Placental pericyte (primary cell): ENCODE measurements at places on chromosomes 1 and 21. TPM values are rescaled to one million over a fixed set of nuclear protein-coding genes. Genes with fewer than 3 reads are reported as not detected.

The SOX13 gene
- total RNA-seq, result 4.6 and 5.4 TPM in 2 replicates

The TP73 gene
- not detected in 2 replicates for total RNA-seq

The NOTCH2NLA gene
- total RNA-seq, result 42.5 and 54.1 TPM in 2 replicates

The NCMAP gene
- total RNA-seq, result not detected in 2 replicates

The KLHL20 gene
- 23.2 and 30.6 TPM in 2 replicates for total RNA-seq

The RBM11 gene
- total RNA-seq, result not detected in 2 replicates

The KRTAP12-2 gene
- not detected in 2 replicates for total RNA-seq

The CFHR1 gene
- not detected in 2 replicates for total RNA-seq

The SPRR4 gene
- not detected in 2 replicates for total RNA-seq

The C1orf232 gene
- total RNA-seq, result not detected in 2 replicates

The GRIK3 gene
- total RNA-seq, result not detected in 2 replicates

The TMEM240 gene
- total RNA-seq, result 4.4 and 4.8 TPM in 2 replicates

The OLIG2 gene
- total RNA-seq, result not detected in 2 replicates

The ATP1A2 gene
- total RNA-seq, result under 0.01 TPM in 1 of 2 replicates, not detected in the other

The CELA3B gene
- total RNA-seq, result not detected in 2 replicates

The DYRK3 gene
- 41.4 and 62.4 TPM in 2 replicates for total RNA-seq

The GJB4 gene
- total RNA-seq, result not detected in 2 replicates

The BEST4 gene
- total RNA-seq, result 0.14 and 0.22 TPM in 2 replicates

The SH2D1B gene
- not detected in 2 replicates for total RNA-seq

The ARHGEF16 gene
- 0.44 and 0.57 TPM in 2 replicates for total RNA-seq

The TMEM81 gene
- total RNA-seq, result 1.3 and 1.7 TPM in 2 replicates

The CRP gene
- total RNA-seq, result not detected in 2 replicates

The CLCNKA gene
- 0.14 and 0.22 TPM in 2 replicates for total RNA-seq

The SRSF11 gene
- 98.9 and 154 TPM in 2 replicates for total RNA-seq

The OR2T29 gene
- total RNA-seq, result not detected in 2 replicates

The LRRC39 gene
- 0.57 and 0.88 TPM in 2 replicates for total RNA-seq

The TTC34 gene
- 0.22 and 0.29 TPM in 2 replicates for total RNA-seq

The OXCT2 gene
- 0.29 and 0.88 TPM in 2 replicates for total RNA-seq

The RNU1-4 gene
- total RNA-seq, result under 0.01 TPM in 2 replicates

The KLHDC8A gene
- total RNA-seq, result not detected in 2 replicates

The DNASE2B gene
- not detected in 2 replicates for total RNA-seq

The IL10 gene
- total RNA-seq, result 0.22 and 0.86 TPM in 2 replicates

The BACH1 gene
- 167 and 274 TPM in 2 replicates for total RNA-seq

The PRRX1 gene
- total RNA-seq, result 68.1 and 370 TPM in 2 replicates

The CELF3 gene
- not detected in 2 replicates for total RNA-seq

The ADCY10 gene
- total RNA-seq, result under 0.01 and 0.22 TPM in 2 replicates

The CHODL gene
- total RNA-seq, result under 0.01 and 5.6 TPM in 2 replicates

The GAS5 gene
- 261 and 433 TPM in 2 replicates for total RNA-seq

The RABGGTB gene
- total RNA-seq, result 69.2 and 116 TPM in 2 replicates

The TPTE gene
- total RNA-seq, result 1.1 TPM in 1 of 2 replicates, not detected in the other

The CASQ2 gene
- not detected in 2 replicates for total RNA-seq

The ARHGEF10L gene
- 14.2 and 15.7 TPM in 2 replicates for total RNA-seq

The CADM3 gene
- total RNA-seq, result not detected in 2 replicates

The ERVH48-1 gene
- 0.22 TPM in 1 of 2 replicates, not detected in the other for total RNA-seq

The FAM177B gene
- total RNA-seq, result 0.29 TPM in 1 of 2 replicates, not detected in the other

The C1orf87 gene
- total RNA-seq, result not detected in 2 replicates

The TMEM82 gene
- not detected in 2 replicates for total RNA-seq

The GPA33 gene
- not detected in 2 replicates for total RNA-seq

The LMOD1 gene
- total RNA-seq, result 5.4 and 5.9 TPM in 2 replicates
